Cerebellar nuclear complex (tissue), 1 donor: ENCODE measurements at places on chromosomes 11 and 22.

GRCh38 chr22:48262596-48263430 is 1500.4 kb downstream of the TBC1D22A start:
- DNase-seq: no peak

DNA sequence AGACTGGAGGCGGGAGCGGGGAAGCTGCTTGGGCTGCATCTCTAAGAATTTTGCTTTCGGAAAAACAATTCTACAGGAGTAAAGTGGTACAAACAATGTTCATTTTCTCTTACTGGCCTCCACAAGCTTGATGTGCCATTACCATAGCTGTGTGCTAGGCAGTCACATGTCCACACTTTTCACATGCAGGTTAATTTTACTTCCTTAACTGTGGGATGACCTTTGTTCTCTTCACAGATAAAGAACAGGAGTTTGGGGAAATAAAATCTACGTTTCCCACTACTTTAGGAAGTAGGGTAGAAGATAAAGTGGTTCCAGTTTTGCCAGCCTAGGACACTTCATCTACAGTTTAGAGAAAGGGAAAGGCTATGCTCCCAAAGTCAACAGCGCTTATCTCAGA is 327.2 kb upstream of the NARS2 start:
- no peak for DNase-seq

GRCh38 chr11:75380716-75381420 is 18.4 kb upstream of the RPS3 start:
- no peak for DNase-seq

DNA sequence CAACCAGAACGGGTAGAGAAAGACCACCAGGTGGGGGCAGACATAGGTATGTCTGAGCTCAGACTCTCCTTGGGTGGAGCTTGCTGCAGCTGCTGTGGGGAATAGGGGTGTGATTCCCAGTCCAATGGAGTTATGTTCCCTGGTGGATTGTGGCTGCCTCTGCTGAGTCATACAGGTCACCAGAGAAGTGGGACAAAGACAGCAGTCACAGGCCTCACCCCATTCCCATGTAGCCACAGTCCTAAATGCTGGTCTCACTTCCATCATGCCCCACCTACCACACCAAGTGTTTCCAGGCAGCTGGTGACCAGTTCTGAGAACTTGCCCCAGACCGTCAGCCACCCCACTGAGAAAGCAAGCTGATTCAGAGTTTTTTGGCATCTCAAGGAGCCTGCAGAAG is 17.5 kb downstream of the OR52E5 start:
- no peak for DNase-seq

DNA sequence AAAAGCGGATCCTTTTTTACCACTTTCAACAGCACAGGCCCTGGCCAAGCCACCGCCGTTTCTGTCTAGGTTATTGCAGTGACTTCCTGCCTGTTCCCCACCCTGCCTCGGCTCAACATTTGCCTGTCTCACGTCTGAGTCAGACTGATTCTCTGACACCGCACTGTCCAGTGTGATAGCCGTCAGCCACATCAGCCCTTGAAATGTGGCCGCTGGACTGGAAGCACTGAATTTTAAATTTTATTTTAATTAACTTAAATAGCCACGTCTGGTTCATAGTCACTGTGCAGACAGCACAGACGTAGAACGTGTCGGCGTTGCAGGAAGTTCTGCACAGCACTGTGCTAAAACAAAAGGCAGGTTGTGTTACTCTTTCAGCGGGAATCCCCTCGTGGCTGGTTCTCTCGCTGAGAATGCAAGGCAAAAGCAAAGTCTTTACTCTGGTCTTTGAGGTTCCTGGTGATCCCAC is 56.3 kb upstream of the ADSL start:
- no peak for DNase-seq

DNA sequence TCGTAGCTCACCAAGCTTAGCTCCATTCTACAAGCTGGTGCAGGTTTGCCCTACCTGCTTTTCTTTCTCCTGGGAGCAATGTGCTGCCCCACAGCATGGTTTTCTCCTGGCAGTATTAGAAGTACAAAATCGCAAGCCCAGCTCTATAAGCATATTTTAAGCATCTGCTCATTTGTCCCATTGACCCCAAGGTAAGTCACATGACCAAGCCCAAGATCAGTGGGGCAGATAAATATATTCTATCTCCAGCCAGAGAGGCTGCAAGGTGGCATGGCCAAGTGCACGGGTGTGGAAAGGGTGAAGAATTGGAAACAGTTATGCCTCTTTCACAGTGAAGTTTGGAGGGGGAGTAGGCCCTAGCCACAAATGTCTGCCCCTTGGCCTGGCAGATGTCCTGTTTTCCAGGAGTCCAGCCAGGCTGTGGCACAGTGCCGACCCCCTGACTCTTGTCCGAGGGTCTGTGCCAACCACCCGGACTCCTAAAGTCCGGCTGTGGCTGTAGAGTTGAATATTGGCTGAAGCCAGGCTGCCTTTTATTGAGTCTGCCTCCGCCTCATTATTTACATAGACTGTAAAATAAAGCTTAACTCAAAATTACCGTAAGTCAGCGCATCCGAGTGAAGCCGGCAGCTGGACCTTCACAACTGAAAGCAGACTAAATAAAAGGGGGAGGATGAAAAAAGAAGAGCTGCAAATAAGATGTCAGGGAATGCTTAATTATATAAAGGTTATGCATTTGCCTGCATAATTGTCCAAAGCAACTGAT is 165.7 kb downstream of the COMMD9 start:
- no peak for DNase-seq

- no peak for DNase-seq
These were observed 760.3 kb upstream of the CCDC179 start for GRCh38 chr11:23620617-23621016.

GRCh38 chr22:45285263-45286058 is 712 bp downstream of the UPK3A start:
- no peak for DNase-seq

DNA sequence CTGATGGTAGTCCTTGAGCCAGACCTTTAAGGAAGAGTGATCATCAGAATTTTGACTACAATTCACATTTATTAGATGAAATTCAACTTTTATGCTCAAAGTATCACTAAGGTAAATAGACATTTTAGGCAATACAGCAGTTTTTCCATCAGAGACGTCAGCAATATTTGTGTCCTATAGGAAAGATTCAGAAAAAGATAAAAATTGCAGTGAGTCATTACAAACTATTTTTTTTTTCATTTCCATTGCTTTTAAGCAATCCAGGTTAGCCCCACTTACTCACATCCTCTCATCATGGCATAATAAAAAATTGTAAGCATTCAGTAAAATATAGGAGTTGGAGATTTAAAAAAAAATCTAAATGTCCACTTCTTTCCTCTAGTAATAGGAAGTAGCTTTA is 46.9 kb downstream of the MSANTD4 start:
- DNase-seq: no peak

GRCh38 chr11:83549984-83550667 is 264.0 kb upstream of the CCDC90B start:
- no peak for DNase-seq

GRCh38 chr11:67274768-67275605 is 8.7 kb downstream of the GRK2 start:
- no peak for DNase-seq
